Spleen (tissue), 13 donors: ENCODE measurements at places on chromosomes 5 and 9. TPM values are rescaled to one million over a fixed set of nuclear protein-coding genes. Genes with fewer than 3 reads are reported as not detected.
A peak's percentile ranks its signal among the peaks of the same experiment; 100 is the strongest.

AP3B1 gene
- 33.1 TPM for polyA plus RNA-seq

SPINK6 gene
- not detected for polyA plus RNA-seq

SPARC gene
- 76.5 TPM for polyA plus RNA-seq

SLC30A5 gene
- polyA plus RNA-seq = 30.6 TPM

TXNDC8 gene
- polyA plus RNA-seq = not detected

SCGB3A2 gene
- not detected for polyA plus RNA-seq

SPATA31A3 gene
- polyA plus RNA-seq = not detected

NOXA1 gene
- 3.2 TPM for polyA plus RNA-seq

ZNF454 gene
- 0.21 TPM for polyA plus RNA-seq

DNA sequence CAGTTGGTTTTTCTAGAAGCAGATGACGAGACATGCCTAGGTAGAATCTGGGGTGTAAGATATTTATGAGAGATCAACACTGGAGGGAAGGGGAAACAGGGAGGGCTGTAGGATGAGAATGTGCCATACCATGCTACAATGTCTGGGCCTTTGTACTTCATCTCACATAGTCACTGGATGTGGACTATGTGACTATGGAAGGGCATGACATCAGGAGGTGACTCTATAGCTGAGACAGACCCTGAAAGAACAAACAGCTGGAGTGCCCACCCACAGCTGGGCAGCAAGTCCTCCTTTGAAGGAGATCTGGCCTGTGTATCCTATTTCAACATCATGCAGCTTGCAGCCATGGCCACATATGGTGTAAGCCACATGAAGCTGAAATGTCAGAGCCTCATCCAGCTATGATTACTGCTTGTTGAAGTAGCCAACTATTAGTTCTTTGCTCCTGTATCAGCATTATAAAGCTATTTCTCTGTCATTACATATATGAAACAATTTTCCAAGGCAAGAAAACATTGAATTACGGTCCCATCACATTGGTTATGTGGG is 46.2 kb upstream of the KIF2A start:
- DNase-seq = no peak

- no peak for DNase-seq
Observed at GRCh38 chr9:122213589-122214413, 15.0 kb downstream of the LHX6 start.

DNA sequence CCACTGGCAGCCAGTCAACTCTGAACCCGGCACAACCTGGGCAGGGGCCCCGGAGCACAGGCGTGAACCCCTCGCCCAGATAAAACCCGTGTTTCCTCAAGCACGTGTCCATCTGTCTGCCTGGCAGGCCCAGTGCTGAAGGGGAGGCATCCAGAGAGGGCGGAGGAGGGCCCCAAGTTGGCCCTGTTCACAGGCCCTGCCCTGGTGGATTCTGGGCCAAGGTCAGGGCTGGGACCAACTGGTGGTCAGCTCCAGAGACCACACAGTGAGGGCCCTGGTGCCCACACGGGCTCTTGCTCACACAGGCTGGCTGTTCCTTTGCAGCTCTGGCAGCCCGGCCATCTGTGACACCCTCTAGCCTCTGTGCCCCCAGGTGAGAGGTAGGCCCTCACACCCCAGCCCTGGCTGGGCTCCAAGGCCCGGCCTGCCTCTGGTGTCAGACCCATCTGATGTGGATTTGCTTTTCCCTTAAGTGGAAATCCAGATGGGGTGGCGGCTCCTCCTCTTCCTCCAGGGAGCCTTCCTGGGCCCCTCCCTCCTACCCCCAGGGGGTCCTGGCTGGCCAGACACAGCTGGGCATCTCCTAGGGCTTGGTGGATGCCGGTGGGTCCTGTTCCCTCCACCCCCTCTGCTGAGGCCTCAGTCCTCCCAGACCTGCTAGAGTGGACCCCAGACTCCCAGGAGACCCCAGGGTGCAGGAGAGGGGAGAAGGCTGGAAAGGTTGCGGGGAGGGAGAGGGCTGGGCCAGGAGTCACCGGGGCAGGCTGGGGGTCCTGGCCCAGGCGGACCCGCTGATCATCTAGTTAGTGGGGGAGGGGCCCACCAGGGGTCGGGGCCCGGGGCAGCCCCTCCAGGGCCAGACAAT is 525 bp upstream of the STPG3 start:
- no peak for DNase-seq

- DNase-seq = peak; percentile 78
Observed at GRCh38 chr5:43192558-43193180, 644 bp downstream of the NIM1K start.

DNA sequence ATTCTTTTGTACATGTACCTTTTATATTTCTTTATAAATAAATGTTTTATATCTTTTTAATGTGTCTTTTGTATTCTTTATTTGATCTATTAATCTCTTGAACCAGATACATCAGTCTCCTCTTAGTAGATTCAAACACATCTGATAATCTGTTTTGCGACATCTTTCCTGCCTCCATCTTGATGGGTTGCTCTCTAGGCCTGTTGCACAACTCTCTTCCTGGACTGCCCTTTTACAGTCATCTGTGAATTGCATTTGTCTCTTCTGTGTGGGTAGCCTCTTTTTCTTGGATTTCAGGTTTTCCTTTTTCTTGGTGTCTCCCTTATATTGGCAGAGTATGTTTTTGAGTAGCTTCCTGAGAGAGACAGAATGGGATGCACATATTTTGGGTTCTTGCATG is 6.2 kb downstream of the ZFYVE16 start:
- DNase-seq = no peak

- DNase-seq = no peak
Observed at GRCh38 chr9:92508018-92508820, 25.9 kb upstream of the ASPN start.

GRCh38 chr5:81749192-81749560 is 1.7 kb downstream of the SSBP2 start:
- no peak for DNase-seq

GRCh38 chr5:78362220-78362619 is 1.8 kb downstream of the SCAMP1 start:
- no peak for DNase-seq

GRCh38 chr9:100428871-100429654 is 2.1 kb downstream of the MSANTD3 start:
- DNase-seq = no peak

DNA sequence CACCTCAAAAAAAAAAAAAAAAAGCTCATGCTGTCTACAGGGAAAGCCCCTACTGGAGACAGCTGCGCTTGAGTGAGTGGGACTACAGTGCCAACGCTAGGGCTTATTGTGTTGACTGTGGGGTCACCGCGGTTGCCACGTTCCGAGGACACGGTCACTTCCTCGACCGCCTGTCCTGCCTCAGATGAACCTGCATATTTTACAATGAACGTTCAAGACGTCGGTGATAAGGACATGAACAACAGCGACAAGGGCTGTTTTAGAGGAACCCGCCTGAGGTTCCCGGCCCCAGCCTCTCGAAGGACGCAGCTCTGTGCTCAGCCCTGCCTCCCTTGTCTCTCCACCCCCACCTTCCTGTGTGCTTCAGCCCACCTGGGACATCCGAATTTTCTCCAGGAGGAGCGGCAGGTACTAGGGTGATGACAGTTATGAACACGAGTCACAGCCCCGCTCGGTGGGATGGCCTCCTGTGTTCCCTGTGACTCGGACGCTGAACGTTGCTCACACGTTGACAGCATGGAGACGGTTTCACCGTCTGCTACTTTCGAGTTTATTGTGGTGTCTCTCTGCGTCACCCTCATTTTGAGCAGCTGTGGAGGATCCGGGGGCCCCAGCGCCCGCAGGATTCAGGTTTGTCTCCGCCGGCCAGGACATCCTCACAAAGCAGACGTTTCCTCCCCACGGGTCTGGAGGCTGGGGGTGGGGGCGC is 11.3 kb upstream of the DIPK1B start:
- DNase-seq = peak; percentile 85

- DNase-seq = no peak
Observed at GRCh38 chr9:6090277-6091210, 75.1 kb upstream of the RANBP6 start.

DNA sequence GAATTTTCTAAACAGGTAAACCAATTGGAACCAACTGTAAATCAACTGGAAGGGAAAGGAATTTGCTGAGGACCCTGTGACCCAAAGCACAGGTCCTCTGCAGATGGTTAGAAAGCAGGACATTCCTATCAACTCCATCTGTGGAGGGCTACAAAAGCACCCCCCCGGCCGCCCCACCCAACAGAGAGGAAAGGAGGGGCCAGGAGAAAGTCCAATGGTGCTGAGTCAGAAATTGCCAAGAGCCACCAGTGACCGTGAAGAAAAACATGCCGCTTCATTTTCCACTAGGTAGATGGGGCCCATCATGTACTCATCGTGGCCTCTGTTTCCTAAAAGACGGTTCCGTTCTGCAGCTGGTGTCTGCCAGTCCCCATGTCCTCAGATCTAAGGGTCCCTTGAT is 66.3 kb downstream of the RAPGEF1 start:
- DNase-seq = no peak

DNA sequence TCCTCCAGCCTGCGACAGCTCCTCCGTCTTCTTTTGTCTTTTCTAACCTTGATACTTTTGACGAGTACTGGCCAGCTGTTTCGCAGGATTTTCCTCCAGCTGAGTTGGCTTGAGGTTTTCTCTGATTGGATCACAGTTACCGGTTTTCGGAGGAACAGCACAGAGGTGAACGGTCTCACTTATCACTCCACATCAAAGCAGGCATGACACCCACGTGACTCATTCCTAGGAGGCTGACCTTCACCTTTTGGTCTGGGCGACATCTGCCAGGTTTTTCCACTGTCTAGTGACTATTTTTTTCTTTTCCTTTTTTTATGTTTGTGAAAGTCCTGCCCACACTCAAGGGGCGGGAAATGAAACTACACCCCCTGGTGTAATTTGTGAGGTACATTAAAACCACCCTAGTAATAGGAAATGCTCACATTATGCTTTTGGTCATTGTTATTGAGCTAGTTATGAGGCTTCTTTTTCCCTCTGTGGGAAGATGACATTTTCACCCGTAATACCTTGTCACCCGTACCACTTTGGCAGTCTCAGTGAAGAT is 319.2 kb downstream of the GADD45G start:
- DNase-seq = no peak
